Nephron progenitor cell (in vitro differentiated cells): ENCODE measurements at places on chromosomes 2 and 18.
A peak's percentile ranks its signal among the peaks of the same experiment; 100 is the strongest.

DNA sequence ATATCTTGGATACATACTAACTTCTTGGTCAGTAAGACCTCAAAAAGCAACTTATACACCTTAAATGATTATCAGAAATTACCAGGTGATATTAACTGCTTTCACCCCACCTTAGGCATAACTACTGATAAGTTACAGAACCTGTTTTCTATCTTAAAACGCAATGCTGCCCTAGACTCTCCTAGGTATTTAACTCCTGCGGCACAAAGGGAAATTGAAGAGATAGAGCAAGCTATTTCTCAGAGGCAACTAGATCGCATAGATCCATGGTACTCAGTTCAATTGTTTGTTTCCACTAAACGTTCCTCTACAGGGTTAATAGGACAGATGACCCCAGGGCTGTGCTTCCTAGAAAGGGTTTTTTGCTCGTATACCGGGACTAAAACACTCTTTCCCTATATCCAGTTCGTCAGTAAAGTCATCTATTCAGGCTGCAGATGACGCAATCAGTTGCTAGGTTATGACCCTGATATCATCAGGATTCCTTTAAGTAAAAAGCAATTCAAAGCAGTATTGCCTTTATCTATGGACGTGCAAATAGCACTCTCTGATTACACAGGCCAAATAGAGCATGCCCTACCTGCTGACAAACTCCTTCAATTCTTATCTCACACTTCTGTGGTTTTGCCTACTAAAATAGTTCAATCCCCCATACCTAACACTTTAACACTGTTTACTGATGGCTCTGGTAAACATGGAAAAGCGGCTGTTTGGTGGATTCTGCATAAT is 62.3 kb upstream of the MYO3B start:
- no peak for DNase-seq

GRCh38 chr18:22322243-22322691 is 95.4 kb downstream of the CTAGE1 start:
- DNase-seq = no peak

GRCh38 chr2:229408356-229408755 is 137.3 kb upstream of the PID1 start:
- no peak for DNase-seq

- no peak for DNase-seq
Observed at GRCh38 chr2:220894069-220894468, 678.0 kb downstream of the EPHA4 start.

GRCh38 chr18:27871726-27872125 is 305.2 kb downstream of the CDH2 start:
- no peak for DNase-seq

DNA sequence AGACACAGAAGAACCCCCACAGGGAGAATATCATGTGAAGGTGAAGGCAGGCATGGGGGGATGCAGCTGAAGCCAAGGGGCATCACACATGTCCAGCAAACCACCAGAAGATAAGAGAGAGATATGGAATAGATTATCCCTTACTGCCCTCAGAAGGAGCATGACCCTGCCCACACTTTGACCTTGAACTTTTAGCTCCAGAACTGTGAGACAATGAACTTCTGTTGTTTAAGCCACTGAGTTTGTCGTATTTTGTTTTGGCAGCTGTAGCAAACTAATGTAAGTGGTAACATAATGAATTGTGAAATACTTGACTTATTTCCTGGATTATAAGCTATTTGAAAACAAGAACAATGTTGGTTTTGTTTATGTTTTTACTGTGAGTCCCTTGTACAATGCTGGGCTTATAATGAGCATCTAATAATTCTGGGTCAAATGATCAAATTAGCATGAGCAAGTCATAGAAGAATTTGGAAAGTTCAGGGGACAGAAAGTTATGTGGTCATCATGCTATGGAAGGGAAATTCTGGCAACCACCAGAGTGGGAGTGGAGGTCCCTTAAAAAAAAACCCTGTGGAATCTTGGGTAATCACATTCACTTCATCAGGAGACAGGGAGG is 541.0 kb upstream of the KLHL29 start:
- no peak for DNase-seq

- no peak for DNase-seq
Observed at GRCh38 chr18:49127471-49128190, 176.9 kb upstream of the SMAD7 start.

- DNase-seq = no peak
Observed at GRCh38 chr2:204625135-204625534, 79.9 kb downstream of the PARD3B start.

DNA sequence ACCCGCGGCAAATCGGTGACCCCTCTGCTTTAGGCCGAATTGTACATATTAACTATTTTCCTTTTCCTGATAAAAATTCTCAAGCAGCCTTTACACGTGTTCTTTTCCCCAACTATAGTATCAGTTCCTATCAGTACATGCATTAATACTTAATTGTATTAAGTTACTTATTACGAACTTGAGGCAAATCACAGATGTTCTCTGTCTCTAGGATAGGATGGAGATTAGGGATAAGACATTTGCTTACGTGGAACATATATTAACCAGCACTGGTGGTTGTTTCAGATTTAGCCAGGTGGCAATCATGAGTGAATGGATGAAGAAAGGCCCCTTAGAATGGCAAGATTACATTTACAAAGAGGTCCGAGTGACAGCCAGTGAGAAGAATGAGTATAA is 675 bp downstream of the GEMIN6 start:
- DNase-seq = no peak

DNA sequence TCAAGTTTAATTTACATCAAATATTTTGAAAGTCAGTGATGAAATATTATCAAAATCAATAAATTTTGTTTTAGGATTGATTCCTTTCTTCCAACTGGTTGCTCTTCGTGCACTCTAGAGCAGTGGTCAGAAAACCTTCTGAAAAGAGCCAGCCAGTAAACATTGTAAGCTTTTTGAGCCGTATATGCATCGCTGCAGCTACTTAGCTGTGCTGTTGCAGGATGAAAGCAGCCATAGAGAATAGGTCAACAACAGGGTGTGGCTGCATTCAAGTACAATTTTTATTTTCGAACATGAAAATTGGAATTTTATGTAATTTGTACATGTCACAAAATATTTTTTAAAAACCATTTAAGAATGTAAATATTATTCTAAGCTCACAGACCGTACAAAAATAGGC is 94.9 kb downstream of the MGAT5 start:
- DNase-seq = no peak

GRCh38 chr2:103780088-103780702 is 1018.4 kb downstream of the TMEM182 start:
- no peak for DNase-seq

- no peak for DNase-seq
Observed at GRCh38 chr2:34372967-34373366, 773.9 kb upstream of the FAM98A start.

DNA sequence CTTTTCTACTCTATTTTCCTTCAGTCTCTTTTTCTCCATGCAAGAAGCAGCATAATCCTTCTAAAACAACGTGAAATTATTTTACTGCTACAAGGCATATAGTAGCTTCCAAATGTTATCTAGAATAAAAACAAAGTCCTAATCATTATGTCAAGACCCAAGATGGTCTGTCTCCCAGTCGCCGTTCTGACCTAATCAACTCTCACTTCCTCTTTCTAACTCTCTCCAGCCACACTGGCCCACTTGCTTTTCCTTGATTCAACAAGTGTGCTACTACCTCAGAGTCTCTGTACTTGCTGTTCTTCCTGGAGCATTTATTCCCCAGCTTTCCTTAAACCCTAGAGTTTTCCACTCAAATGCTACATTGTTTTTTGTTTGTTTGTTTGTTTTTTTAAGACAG is 1491.2 kb downstream of the LRP1B start:
- no peak for DNase-seq

GRCh38 chr2:178296394-178297090 is 102.2 kb downstream of the OSBPL6 start:
- no peak for DNase-seq

DNA sequence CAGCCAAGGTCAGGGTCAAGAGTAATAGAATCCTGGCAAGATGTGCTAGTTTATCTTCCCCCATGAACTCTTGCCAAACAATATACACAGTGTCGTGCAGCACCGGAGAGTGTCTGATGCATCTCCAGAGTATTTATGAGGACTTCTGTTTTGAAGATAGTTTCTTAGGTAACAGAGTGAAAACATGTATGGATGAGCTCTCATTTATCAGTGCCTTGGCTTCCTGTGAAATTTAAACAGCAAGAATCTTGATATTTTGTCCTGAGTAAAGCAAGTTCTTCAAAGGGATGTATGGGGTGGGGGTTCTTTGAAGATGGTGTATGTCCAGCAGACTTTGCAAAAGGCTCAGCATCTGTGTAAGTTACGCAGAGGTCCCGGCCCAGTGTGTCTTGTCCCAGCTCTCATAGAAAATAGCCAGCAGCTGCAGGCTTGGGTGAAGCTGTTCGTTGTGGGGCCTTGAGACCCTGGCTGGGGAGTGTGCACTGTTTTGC is 361.0 kb upstream of the NT5C1B start:
- DNase-seq = peak; percentile 5

- no peak for DNase-seq
Observed at GRCh38 chr2:8922431-8922830, 81.1 kb downstream of the MBOAT2 start.

DNA sequence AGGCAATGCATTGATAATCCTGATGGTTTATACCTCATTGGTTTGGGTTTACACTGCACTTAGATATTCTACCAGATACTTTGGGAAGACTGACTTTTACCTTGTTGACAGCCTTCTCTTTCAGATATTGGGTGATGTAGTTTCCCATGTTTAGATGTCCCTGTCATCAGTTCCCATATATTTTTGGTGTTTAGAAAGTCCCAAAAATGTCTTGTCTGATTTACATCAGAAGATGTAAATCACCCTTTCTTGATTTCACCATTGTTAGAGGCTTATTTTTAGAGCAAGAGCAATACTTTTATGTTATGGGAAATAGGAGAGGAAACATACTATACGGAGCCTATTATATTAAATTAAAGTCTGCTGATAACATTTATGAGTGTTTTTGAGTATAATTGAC is 14.4 kb upstream of the CCDC102B start:
- DNase-seq = no peak

GRCh38 chr2:23614701-23615100 is 229.7 kb downstream of the KLHL29 start:
- DNase-seq = peak; percentile 35

DNA sequence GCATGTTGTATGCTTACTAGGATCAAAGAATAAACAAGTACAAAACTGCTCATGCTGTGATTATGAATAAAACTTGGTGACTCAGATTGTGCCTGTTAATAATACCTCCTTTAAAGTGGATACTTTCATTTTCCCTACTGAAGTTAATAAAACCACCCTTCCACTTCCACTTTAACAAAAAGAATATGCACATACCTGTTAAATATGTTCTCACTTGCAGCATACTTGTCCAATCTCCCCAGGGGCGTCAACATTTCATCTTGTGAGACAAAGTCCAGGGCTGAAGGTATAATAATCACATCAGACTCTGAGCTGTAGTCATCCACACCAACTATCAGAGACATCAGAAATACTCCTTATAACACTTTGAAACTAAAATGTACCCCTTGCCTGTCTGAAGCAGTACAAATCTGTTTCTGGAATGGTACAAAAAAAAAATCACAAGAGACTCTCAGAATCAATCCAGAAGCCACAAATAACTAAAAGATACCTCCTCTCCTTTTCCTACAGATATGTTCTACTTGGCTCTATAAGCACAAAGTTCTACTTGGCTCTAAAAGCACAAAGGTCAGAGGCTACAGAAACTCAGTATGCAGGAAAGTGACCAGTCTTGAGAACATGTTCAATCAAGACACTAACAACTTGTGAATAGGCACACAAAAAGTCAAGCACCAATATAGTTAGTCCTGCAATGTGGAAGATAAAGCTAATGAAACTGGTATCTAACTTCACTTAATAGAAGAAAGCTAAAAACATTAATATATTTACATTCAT is 19.3 kb downstream of the PPP4R1 start:
- DNase-seq = no peak

GRCh38 chr2:126476691-126477090 is 179.3 kb upstream of the GYPC start:
- no peak for DNase-seq
